ENCODE measurements at places on chromosomes 11 and 22. TPM values are rescaled to one million over a fixed set of nuclear protein-coding genes. Genes with fewer than 3 reads are reported as not detected.

The OPCML gene
- total RNA-seq: not detected

The CNTF gene
- 2.6 TPM for total RNA-seq

The NEFH gene
- 4.2 TPM for total RNA-seq

The APOBEC3F gene
- total RNA-seq: 0.38 TPM

The MMP12 gene
- not detected for total RNA-seq

The TSPAN32 gene
- total RNA-seq: not detected

The HBB gene
- total RNA-seq: not detected

The TSGA10IP gene
- not detected for total RNA-seq
